Activated CD8-positive, alpha-beta memory T cell treated with anti-CD3 and anti-CD28 coated beads for 4 hours (primary cell): ENCODE measurements at places on chromosomes 1 and 21.

DNA sequence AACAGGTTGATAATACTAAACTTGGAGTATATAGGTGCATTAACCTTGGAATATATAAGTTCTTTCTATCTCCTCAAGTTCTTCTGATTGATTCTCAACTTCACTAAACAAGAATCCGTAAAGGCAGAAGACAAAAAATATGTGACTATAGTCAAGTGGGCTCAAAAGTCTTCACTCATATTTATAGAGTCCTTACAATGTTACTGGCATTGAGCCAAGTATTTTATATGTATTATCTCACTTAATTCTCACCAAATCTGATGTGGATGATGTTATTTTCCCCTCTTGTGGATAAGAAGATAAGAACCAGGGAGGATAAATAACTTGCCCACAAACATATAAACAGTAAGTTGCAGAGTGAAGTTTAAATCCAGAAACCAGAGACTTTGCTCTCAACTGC is 486.9 kb downstream of the LRRIQ3 start:
- DNase-seq: no peak

DNA sequence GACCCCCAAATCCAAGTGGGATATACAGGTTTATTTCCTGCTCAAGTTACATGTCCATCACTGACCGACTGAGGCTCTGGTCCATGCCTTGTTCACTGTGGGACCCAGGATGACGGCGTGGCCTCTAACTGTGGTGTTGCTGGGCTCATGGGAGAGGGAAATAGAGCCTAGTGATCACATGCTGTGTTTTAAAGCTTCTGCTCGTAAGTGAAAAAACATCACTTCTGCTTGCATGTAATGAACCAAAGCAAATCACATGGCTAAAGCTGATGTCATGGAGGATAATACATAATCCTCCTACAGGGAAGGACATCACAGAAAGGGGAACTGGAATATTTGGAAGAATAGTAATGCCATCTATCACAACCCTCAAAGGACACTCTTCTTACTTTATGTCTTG is 107.6 kb downstream of the FASLG start:
- DNase-seq: no peak

DNA sequence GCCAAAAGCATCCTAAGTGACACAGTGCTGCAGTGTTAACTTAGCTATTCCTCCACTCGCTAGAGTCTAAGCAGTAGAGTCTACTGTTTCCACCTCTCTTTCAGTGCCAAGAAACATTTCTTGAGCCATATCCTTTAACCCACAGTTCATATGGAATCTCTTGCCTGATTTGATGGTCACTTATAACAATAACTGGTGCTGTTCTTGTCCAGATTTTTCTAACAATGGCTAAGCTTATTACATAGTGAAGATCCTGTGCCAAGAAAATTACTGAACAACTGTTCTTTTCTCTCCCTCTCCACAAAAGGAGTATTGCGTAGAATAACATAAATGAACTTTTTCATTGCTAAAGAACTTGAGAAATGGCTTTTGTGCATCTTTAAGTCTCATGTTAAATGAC is 121.3 kb downstream of the CDC7 start:
- no peak for DNase-seq

- no peak for DNase-seq
Observed at GRCh38 chr1:77565321-77565720, 117.1 kb downstream of the ZZZ3 start.

DNA sequence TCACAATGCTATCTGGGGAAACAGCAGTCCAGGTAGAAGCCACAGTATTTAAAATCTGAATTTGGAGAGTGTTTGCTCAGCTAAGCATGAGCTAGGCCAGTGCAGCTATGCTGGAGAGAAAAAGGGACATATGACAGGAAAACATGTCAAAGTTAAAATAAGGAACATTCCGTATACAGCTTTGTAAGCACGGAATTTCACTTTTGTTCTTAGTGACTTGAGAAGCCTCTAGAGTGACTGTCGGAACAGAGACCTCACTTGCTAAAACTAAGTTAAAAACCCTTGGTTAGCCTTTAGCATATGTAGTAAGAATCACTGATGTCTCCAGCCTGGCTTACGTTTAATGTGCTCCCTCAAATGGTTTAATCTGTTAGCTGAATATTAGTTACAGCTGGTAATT is 661.7 kb downstream of the KCNT2 start:
- DNase-seq: no peak

DNA sequence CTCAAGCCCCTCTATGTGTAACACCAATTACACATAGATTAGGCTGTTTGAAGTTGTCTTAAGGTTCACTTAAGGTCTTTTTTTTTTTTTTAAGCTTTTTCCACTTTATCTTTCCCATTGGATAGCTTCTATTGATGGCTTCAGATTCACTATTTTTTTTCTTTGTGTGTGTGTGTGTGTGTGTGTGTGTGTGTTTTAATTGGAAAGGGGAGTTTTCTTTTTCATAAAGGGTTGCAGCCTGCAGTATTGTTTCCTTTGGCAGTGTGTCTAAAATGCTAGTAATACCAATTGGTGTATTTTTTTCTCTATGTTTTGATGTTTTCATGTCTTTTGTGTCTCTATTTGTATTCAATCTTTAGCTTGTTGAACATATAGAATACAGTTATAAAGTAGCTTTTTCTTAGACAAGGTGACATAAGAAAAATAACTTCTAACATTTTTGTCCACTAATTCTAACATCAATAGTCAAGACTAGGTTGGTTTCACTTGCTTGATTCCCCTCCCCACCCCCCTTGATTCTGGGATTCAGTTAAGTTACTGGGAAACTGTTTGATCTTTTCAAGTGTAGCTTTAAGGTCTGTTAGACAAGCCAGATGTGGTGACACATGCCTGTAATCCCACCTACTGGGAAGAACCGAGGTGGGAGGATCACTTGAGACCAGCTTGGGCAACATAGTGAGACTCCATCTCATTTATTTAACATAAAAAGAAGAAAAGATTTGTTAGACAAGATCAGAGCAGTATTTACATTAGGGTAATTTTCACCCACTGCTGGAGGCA is 21.4 kb downstream of the PRRC2C start:
- no peak for DNase-seq
